Activated T-helper 1 cell treated with anti-CD3 and anti-CD28 coated beads, Interleukin-2, amount 50 U/mL, for 16 hours (primary cell): ENCODE measurements at places on chromosomes 6 and 20.

GRCh38 chr20:13941031-13941430, 49.4 kb downstream of the SEL1L2 start:
- DNase-seq, result no peak

GRCh38 chr6:133542056-133542821, 301.1 kb downstream of the EYA4 start:
- no peak for DNase-seq

DNA sequence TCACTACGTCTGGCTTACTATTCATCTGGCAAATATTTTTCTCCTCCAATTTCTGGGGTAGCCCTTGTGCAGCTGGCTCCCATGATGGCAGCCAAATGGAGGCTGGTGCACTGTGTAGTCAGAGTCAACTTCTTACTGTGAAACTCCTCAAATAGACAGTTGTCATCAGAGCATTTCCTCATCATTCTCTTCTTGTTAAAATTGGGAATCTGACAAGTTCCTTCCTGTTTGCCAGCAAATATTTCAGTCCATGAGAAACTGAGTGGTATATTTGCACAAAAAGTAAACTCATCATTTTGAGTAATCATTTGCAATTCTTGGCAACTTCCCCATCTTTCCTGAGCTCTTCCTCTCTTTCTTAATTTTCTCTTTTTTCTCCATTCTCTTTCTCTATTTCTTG, 394.9 kb upstream of the RGS17 start:
- no peak for DNase-seq

GRCh38 chr6:20893412-20893811, 359.2 kb downstream of the CDKAL1 start:
- no peak for DNase-seq

GRCh38 chr6:139134064-139134395, 850 bp upstream of the HECA start:
- DNase-seq, result no peak

- DNase-seq, result no peak
Observed at GRCh38 chr6:160284575-160284974, 26.0 kb upstream of the SLC22A2 start.

DNA sequence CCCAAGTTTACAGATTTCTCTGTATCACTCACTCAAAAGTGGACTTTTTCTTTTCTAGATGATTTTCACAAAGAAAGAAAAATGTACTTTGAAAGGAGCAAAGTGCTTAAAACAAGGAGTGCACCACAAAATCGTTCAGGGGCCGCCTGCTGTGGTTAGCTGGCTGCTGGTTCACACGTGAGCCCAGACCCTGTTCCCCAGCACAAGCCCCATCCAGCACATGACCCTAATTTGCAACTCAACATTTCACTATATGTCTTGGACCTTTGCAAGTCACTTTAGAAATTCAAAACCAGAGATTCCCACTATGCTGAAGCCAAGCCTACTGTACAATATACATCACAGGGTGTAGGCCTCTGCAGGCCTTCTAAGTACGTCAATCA, 95.5 kb upstream of the NHSL1 start:
- DNase-seq, result no peak

DNA sequence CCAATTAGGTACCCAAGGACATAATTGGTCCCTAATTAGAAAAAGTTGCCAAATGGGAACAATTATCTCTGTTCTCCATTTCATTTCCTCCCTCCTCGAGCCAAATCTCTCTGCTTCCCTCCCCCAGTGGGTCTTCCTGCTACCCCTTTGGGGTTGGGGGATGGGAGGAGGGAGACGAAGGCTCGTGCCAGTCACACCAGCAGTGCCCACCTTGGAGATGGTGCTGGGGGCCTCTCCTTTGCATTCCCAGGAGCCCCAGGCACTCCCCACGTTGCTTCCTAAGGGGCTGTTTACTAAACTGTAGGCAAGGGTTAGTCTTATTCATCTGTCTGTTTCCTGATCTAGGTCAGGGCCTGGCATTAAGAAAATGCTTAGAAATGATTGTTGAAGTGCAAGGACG, 33.1 kb downstream of the MDFI start:
- no peak for DNase-seq

- no peak for DNase-seq
Observed at GRCh38 chr6:129546702-129547101, 163.3 kb downstream of the ARHGAP18 start.

GRCh38 chr6:54758340-54758739, 88.2 kb upstream of the FAM83B start:
- DNase-seq, result no peak

GRCh38 chr6:55397986-55398385, 70.7 kb downstream of the GFRAL start:
- DNase-seq, result no peak
